ENCODE measurements at places on chromosomes 4 and X. TPM values are rescaled to one million over a fixed set of nuclear protein-coding genes. Genes with fewer than 3 reads are reported as not detected.

- no peak for DNase-seq
Measured at GRCh38 chr4:88967883-88968331, 89.1 kb downstream of the FAM13A start.

The PABPC1L2B gene
- not detected for total RNA-seq

DNA sequence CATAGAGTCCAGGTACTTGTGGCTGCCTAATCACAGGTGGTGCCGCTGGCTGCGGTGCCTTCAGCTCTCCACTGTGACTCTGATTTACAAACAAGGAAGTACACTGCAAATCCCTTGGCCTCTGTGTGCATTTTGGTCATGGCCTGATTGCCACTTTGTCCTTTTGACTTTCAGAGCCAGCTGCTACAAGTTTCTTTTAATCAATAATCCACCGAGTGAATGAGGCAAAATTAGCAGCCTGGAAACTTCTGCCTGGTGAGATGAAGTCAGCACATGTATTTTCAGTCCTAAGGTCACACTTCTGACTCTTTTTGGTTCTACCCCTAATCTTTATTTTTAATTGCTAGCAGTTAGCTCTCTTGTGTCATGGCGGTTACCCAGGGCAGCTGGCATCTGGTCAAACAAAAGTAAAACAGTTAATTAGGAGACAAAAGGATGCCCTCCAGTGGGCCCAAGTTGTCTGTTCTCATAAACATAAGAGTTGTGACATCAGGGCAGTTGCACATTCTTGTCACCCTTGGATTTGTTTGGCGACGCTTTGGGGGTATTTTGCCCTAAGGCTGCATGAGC is 62.3 kb upstream of the LNX1 start:
- DNase-seq: no peak

DNA sequence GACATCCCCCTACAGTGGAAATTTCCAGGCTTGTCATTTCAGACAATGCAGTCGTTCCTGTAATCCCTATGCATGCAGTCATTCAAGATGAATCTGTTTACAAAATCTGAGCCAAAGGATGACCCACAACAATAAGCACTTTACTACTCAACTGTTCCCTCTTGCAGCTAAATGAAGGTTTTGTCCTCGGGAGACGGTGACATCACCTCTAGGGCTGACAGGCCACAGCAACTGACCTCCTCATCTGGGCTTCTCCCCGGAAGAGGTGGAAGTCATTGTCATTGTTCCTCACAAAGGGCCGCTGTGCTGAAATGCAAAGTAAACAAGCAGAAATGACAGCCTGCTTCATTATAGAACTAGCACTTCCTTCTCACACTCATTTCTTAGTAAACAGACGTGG is 29.2 kb downstream of the CLRN2 start:
- DNase-seq: no peak

DNA sequence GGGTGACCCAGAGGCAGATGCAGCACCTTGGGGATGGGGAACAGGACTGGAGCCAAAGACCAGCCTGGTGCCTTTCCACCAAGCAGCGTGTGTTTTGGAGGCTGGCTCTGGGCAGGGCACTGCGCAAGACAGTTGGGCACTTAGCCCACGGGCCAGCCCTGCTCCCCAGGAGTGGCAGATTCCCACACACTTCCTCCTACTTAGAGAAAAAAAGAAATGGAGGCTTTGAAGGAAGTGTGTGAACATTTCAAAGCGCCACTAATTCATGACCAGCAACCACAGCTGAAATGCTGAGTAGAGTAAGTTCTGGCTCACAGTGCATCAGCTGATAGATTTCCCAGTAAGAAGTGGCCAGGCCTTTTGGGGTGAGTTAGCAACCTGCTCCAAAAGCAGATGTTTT is 54.9 kb upstream of the LGI2 start:
- no peak for DNase-seq

The SSX2 gene
- total RNA-seq: not detected

DNA sequence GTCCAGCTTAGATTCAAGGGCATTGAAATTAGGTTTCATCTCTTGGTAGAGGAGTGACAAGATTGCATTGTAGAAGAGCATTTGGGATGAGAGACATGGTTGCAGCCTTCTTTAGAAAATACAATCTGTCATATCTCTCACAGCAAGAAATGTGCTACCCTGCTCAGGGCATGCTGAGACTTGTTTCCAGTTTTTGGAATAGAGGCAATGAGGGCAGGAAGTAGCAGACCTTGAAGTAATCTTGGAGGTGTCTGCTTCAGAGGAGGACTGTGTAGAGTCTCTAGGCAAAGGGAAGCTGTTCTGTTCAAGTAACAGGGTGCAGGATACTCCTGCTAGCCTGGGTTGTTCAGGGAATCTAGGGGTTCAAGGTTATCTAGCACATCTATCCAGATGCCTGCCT is 116.1 kb upstream of the ZNF827 start:
- no peak for DNase-seq

DNA sequence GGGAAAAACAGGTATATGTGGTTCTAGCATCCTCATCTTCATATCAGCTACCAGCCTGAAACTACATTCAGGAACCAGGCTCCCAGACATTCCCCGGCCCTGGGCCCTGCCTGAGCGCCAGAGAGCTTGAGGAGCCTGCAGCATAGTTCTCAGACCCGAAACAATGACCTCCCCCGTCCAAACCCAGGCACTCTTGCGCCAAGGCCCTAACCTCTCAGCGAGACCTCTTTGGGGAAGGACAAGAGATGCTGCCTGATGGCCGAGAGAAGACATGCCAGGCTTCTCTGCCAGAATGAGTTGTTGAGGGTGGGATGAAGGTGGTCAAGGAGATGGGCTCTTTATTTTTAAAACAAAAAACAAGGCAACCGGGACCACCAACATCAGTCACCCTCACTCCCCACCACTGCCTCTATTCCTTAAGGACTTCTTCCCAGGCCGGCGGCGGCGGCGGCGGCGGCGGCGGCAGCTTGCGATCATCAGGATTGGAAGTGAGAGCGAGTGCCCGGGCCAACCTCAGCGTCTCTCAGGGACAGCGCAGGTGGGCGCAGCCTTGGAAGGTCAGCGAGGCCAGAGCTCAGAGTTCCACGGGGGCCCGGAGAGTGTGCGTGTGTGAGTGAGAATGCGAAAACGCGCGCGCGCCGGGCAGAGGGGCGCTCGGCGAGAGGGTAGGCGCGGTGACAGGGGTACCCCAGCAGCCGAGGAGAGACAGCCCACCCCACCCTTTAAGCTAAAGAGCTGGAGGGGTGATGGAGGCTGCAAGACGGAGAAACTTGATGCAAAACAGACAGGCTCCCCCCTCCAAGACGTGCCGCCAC is 601 bp downstream of the INPP4B start:
- no peak for DNase-seq

GRCh38 chrX:28851871-28852270 is 264.6 kb downstream of the IL1RAPL1 start:
- DNase-seq: no peak

The FAM47A gene
- not detected for total RNA-seq

DNA sequence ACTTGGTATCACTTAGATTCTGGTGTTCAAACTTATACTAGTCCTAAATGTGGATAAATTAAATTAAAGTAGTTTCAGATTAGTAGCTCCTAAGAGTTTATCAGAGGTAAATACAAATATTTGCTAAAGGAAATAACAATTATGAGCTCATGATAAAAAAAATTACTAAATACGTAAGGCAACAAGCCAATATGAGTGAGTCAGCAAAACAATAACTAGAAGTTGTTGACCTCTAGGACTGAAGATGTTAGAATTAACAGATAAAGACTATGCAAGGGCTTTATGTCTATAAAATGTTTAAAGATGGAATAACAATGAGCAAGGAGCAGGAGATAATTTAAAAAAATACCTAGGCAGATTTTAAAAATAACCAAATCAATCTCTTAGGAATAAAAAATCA is 195.8 kb downstream of the CLCN4 start:
- DNase-seq: no peak

GRCh38 chrX:109918753-109919152 is 84.2 kb upstream of the TMEM164 start:
- no peak for DNase-seq

The OPRPN gene
- not detected for total RNA-seq

DNA sequence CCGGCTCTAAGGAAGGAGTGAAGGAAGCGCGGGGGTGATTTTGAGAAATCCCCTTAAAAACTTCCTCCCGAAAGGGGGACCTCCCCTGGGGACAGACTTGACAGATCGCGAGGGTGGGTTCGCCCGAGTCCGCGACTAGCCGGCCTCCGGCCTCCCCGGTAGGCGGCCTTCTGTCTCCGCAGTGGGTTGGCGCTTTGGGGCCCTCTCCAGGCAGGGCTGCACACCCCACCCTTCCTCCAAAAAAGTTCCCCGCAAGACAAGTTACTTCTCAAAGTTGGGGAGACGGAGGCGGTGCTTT is 24.8 kb downstream of the HOPX start:
- no peak for DNase-seq

GRCh38 chrX:333611-334311 is 15.2 kb upstream of the GTPBP6 start:
- DNase-seq: no peak

The KCNE5 gene
- not detected for total RNA-seq

DNA sequence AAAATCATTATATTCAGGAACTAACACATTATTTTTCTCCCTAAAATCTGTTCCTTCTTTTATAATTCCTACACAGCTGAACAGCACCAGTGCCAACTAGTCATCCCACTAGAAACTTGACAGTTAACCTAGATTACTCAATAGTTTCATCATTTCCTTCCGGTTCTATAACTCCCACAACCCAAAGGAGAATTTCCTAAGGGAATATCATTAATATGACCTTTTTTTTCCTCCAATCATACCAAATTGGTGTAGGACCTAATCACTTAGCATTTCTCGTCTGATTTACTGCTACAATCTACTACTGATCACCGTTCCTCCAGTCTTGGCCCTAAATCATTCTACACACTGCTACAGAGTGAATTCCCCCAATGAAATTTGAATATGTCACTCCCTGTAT is 45.9 kb downstream of the WDFY3 start:
- DNase-seq: no peak

DNA sequence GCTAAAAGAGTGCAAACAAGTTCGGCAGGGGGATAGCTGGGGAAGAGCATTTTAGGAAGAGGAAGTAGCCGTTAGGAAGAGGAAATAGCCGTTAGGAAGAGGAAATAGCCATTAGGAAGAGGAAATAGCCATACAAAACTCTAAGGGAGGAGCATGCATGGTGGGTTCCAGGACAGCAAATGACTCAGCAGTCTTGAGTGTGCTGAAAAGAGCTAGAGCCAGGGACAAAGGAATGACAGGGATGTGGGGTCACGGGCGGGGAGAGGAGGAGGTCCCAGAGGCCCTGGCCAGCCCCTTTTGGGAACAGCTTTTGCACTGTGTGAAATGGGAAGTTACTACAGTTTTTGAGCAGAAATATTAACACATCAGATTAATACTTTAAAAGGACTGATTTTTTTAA is 882.6 kb downstream of the TRIML1 start:
- DNase-seq: no peak

DNA sequence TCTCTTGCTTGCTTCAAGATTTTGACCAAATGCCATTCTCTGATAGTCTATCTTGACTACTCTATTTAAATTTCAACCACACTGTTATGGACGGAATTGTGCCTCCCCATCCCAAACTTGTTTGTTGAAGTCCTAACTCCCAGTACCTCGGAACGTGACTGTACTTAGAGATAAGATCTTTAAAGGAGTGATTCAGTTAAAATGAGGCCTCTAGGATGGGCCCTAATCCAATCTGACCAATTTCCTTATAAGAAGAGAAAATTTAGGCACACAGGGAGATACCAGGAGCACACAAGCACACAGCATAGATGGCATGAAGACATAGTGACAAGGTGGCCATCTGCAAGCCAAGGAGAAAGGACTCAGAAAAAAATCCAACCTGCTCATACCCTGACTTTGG is 269.9 kb downstream of the KCNIP4 start:
- no peak for DNase-seq

- DNase-seq: no peak
Measured at GRCh38 chr4:71294301-71294700, 44.5 kb upstream of the SLC4A4 start.

DNA sequence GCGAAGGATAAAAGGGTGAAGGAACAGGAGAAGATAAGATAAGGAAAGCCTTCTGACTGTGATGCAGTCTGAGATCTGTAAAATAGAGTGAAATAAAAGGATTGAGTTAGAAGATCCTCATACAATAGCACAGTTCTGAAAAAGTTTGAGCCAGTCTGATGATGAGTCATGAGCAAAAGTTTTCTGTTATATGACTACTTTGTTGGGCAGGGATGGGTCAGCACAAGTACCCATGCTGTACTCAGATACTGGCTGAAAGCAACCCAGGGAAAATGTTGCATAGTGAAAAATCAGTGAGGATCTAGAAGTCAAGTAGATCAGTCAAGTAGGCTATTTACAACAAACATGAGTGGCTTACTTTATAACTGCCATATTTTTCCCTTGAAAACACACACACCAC is 253.5 kb downstream of the PCDH10 start:
- DNase-seq: no peak

DNA sequence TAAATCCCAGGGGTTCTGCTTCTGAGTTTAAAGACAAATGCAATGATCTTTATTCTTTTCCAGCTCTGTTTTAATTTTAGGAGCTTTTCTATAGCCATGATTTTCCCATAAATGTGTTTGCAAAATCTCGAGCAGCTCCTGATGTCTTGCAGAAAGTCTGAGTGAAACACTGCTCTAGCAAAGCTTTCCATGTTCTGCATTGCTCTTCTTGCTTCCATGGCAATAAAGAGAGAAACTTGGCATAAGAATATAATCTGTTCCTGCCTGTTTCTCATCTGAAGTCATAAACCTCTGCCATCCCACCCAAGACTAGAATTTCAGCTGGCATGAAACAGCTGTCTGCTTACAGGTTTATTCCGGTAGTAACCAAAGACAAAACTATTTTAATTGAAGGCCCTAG is 254.5 kb downstream of the SPRY1 start:
- DNase-seq: no peak

GRCh38 chr4:75513526-75514130 is 575 bp downstream of the RCHY1 start:
- DNase-seq: no peak

- no peak for DNase-seq
Measured at GRCh38 chr4:115515366-115515765, 401.9 kb upstream of the NDST4 start.

DNA sequence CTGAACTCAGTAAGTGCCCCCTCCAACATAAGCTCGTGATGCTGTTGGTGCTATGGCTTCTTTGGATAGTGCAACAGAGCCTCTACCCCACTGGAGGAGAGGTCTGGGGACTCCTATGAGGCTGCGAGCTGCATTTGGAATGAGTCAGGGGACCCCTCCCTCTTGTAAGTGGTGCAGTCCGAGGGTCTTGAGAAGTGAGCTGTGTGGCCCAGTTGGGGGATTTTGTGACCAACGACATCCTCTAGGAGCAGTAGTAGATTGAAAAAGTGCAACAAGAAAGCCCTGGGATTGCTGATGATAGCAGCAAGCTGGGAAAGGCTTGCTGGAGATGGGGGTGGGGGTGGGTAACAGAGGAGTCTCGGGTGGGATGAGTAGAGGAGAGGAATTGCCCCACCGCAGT is 3.1 kb downstream of the FRMPD3 start:
- DNase-seq: no peak

DNA sequence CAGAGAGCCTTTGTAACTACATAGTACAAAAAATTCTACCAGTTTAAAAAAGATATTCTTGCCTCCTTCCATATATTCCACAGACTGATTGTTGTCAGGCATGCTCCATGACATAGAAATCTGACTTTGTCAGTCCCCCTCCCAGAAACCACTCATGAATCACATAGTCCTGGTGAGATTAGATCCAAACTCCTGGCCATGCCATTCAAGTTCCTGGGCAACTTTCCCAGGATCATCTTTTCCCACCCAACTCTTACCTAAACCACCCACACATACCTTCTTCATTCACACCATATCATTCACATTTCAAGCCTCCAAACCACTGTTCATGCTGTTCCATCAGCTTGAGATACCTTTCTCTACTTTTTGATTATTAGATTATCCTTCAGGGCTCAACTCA is 46.4 kb downstream of the SLC16A2 start:
- no peak for DNase-seq

GRCh38 chr4:145183581-145183980 is 3.2 kb upstream of the OTUD4 start:
- DNase-seq: no peak
